ENCODE measurements at places on chromosomes 7 and 10. TPM values are rescaled to one million over a fixed set of nuclear protein-coding genes. Genes with fewer than 3 reads are reported as not detected.

DNA sequence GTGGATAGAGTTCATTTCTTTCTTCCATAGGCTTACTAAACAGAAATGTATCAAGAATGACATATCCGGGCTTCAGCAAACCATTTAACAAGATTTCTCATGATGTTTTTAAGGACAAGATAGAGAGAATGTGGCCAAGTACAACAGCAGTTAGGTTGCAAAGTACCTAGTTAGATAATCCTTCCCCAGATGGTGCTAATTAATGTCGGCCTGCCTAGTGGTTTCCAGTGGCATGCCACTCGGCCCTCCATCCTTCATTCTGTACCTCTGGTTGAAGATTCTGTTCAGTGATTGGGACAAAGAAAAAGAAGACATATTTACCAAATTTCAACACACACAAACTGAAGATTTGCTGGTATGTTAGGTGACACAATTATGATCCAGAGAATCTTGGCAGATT is 212.1 kb downstream of the MACC1 start:
- DNase-seq: no peak

DNA sequence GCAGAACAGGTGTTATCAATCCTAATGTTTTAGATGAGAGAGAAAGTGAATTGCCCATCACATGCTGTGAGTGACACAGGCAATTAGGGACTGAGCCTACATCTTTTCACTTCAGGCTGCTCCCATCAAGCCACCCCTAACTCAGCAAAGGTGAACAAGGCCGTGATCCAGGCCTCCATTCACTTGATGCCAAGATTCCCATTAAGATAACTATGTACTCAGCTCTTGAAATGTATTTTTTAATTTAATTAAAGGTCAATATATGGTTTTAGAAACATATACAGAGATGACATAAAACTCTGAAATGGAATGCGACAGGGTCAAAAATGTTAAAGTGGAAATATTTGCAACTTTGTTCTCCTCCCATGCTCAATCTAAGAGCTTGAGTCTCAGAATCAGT is 27.9 kb upstream of the UBE2H start:
- no peak for DNase-seq

- DNase-seq: no peak
Observed at GRCh38 chr10:69473304-69473990, 22.2 kb downstream of the TSPAN15 start.

DNA sequence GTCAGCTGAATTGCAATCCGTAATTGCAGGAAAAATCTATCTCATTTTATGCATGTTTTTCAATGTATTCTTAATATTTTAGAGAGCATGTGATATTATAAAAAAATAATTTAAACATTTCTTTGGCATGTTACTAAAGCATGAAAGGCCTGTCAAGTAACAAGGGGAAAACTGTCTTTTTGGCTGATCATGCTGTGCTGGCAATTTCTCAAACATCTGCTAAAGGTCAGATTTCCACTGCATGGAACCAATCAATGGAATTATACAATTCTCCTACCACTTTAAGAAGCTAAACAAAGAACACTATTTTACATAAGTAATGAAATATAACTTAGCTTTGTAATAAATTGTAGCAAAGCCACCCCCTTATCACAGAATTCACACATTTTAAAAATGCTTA is 49.4 kb downstream of the JMJD1C start:
- no peak for DNase-seq

DNA sequence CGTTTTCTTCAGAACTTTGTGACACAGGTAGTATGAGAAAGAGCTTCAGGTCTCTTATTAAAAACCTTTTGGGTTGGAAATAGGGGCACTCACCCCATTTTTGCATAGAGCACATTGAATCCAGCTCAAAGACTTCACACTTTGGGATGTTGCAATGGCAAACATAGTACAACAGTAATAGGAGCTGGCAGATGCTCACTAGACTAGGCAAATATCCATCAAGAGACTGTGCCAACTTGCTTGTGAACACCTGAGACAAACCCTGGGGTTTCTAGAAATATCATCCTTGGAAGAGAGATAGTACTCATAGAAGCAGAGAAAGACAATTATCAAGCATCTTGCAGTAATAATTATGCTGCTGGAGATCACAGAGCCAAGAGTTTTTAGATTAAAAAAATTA is 280.0 kb downstream of the CACNA2D1 start:
- DNase-seq: no peak

DNA sequence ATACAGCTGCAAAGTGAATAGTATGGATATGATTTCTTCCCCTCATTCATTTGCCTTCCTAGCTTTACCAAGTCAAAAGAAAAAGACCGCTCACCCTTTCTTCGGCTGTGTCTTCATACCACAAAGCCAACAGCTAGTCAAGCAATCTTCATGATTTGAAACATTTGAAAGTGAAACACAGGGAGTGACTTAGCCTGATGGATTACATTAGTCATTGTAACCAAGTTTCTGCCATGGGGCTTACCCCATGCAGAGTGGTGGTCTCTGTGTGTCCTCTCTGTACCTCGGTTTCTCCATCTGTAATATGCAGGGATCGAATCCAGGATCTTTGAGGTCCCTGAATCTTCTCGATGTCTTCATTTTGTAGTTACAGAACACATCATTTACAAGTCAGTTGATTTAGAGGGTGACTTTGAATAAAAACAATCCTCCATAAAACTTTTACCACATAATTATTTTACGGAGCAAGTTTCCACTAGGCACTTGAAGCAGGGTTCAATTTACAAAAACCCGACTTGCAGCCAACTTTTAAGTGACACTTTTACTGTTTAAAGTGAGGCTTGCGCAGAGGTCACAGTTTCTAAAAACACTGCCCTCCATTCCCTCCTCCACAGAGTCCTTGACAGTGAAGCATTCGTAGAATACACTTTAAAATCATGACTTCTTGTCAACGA is 2.2 kb upstream of the LGI1 start:
- DNase-seq: no peak

GRCh38 chr10:112308125-112308502 is 24.9 kb downstream of the TECTB start:
- no peak for DNase-seq

- no peak for DNase-seq
Observed at GRCh38 chr10:48289501-48290238, 15.2 kb upstream of the FRMPD2 start.

SEMA3C gene
- 111 TPM for total RNA-seq

TET1 gene
- 4.8 TPM for total RNA-seq

All from ureter (tissue), 1 donor.